ENCODE measurements at places on chromosomes 7 and 10. TPM values are rescaled to one million over a fixed set of nuclear protein-coding genes. Genes with fewer than 3 reads are reported as not detected.
A peak's percentile ranks its signal among the peaks of the same experiment; 100 is the strongest.

DNA sequence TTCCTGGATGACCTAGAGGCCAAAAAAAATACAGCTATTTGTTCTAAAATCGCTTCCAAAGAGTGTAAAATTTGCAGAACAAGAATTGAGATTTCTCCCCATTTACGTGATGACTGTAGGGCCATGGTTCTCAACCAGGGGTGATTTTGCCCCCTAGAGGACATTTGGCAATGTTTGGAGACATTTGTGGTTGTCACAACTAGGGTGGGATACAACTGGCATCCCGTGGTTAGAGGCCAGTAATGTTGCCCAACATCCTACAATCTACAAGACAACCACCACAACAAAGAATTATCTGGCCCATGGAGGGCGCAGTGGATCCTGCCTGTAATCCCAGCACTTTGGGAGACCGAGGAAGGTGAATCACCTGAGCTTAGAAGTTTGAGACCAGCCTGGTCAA, 22.8 kb upstream of the MALSU1 start:
- DNase-seq: no peak

GRCh38 chr10:46091080-46091827, 45.2 kb upstream of the MSMB start:
- no peak for DNase-seq

DNA sequence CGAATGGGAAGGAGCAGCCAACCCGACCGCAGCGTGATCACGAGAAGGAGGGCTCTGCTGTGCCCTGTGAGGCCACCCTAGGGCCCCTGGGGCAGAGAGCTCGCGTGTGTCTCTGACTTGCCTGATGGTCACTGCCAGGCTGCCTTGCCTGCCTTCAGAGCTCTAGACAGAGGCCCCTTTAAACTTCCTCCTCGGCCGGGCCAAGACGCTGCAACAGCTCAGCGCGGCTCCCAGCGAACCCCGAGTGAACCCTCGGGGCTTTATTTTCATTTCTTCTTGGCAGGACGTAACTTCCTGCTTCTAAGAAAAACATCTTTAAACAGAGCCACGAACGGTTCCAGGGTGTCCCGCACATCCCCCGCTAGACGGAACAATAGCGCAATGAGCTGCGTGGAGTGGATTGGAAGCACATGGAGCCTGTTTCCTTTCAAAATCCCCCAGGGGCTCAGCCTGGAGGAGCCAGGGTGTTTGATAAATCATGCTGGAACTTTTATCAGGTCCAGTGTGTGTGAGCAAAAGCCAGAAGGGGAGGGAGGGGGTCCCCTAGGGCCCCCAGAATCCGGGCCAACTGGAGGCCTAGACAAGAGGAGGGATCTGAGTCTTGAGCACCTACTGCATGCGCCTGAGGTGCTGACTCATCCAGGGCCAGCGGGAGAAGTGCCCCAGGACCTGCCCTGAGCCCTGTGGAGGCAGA, 134.1 kb upstream of the GDF10 start:
- DNase-seq: peak; percentile 56

- DNase-seq: peak; percentile 43
Observed at GRCh38 chr7:142669074-142669654, 80.1 kb upstream of the PRSS1 start.

DNA sequence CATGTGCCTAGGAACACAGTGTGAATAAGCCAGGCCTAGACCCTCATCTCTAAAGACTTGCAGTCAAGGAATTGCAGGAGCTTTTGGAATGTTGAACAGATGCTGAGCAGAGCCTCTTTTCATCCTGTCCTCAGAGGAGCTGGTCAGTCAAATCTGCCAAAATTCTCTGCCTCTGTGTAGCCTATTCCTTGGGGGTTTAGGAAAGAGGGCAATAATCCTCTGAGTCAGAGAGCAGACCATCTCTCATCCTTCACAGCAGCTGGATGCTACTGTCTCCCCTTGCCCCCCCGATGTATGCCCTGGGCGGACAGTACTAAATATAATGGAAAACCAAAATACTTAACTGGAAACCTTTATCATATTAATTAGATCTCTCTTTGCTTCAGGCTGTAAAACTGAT, 52.6 kb downstream of the BICC1 start:
- no peak for DNase-seq

DNA sequence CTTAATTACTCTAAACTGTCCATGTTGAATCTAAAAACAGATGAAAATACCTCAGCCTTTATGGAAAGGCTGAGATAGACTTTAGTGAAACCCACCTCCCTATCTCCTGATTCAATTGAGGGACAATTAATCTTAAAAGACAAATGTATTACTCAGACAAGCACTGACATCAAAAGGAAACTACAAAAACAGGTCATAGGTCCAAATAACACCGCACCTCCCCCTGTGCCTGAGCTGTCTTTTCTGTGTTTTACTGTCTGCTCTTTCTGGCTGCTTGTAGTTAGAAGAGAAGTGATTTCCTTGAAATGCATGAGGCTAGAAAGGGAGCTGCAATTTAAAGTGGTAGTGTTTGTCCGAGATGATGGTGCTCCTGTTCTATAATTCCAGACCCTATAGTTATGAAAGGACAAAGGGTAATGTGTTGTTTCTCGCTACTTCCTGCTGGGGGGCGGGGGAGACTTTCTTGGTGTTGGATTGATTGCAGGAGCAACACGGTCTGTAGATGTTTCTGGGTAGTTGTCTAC, 16.0 kb downstream of the AKR1C8 start:
- no peak for DNase-seq

DNA sequence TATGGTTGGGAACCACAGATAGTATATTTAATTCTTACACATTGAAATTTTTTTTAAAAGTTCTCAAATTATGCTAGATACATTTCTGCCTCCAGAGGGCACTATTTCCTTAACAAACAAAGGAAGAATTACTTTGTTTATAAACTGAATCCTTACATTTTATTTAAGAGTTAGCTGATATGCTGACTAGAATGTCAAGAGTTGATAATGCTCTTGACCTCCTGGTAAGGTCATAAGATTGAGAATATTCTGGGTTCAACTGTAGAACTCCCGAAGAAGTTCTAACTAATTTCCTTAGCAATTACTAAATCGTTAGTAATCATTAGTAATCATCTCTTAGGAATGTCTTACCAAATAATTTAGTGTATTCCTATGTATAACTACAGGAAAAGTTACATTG, 95.3 kb upstream of the CYP26C1 start:
- DNase-seq: peak; percentile 14

GRCh38 chr7:43868181-43868580, 1.1 kb downstream of the MRPS24 start:
- no peak for DNase-seq

DNA sequence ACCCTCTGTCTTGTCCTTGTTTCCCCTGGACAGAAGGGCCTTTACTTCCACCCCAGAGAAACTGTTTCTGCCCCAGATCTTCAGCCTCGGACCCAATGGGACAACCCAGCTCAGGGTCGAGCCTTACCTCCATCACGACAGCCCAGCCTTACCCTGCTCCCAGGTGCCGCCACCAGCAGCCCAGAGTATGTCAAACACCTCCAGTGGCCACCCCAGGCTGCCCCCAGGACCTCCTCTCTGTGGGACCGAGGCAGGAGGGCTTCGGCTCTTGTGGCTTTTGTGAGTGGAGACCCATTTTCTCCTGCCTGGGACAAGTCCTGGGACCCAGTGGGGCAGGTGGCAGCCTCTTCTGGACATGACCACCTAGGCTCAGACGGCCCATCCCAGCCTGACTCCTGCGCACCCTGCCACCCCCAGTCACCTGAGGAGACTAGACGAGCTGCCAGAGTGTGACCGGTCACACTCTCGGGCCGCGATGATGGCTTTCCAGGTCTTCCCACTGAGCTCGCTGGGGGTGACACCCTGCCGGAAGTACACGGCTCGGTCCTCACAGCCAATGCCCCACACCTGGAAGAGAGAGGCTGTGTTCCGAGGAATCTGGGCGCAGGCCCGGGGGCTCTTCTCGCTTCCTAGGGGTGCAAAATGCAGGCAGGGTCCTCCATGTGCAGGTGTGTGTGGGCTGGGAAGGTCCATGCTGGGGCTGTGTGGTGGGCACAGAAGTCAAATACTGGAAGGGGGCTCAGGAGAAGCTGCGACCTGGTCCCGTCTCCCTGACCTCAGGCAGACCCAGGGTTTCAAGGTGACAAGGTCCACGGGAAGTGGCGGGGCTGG, 15.5 kb downstream of the TECPR1 start:
- DNase-seq: no peak

- DNase-seq: no peak
Observed at GRCh38 chr10:59085711-59086502, 90.5 kb upstream of the PHYHIPL start.

- no peak for DNase-seq
Observed at GRCh38 chr7:16975712-16976111, 93.9 kb upstream of the AGR3 start.

Gene FKBP14
- polyA plus RNA-seq: 1.6 TPM

Gene SND1
- 135 TPM for polyA plus RNA-seq

Gene DGKB
- not detected for polyA plus RNA-seq

Gene HOXA4
- polyA plus RNA-seq: not detected

Gene RADIL
- polyA plus RNA-seq: not detected

Gene EGR2
- polyA plus RNA-seq: not detected

Data from CD4-positive, alpha-beta memory T cell (primary cell).